Heart left ventricle (tissue), 16 donors: ENCODE measurements at places on chromosomes 11 and 22.

DNA sequence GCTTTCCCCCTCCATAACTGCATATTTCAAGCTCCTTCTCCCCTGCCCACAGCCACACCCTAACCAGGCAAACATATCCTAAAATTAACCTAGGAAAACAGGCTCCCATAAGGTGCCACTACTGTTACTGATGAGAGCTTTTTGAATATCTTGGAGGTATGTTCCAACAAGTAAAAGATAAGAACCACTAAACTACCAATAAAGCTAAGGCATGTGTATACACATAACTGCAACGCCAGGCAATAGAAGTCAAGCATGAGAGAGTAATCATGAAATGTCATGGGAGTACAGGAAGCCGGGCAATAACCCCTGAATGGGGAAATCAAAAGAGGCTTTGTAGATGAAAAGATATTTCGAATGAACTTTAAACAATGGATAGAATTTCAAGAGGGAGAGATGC is 9.3 kb downstream of the MMP13 start:
- no peaks in the 10 kb centered on the region for H3K4me1 ChIP-seq
- H3K27me3 ChIP-seq = no peaks in the 10 kb centered on the region
- H3K4me3 ChIP-seq = no peak overlapping the region
- no peaks in the 10 kb centered on the region for H3K36me3 ChIP-seq
- DNase-seq = no peak
- no peak overlapping the region for H3K27ac ChIP-seq

- no peaks in the 10 kb centered on the region for H3K4me1 ChIP-seq
- no peak for DNase-seq
- no peak overlapping the region for H3K27ac ChIP-seq
- no peak overlapping the region for H3K4me3 ChIP-seq
Measured at GRCh38 chr11:62260261-62260953, 9.6 kb upstream of the SCGB2A2 start.

GRCh38 chr11:34134765-34135164 is 29.3 kb downstream of the NAT10 start:
- H3K4me1 ChIP-seq = peaks cover 7% of the 10 kb centered on the region
- no peaks in the 10 kb centered on the region for H3K36me3 ChIP-seq
- H3K4me3 ChIP-seq = no peak overlapping the region
- H3K27me3 ChIP-seq = no peaks in the 10 kb centered on the region
- no peak for DNase-seq
- H3K27ac ChIP-seq = no peak overlapping the region

DNA sequence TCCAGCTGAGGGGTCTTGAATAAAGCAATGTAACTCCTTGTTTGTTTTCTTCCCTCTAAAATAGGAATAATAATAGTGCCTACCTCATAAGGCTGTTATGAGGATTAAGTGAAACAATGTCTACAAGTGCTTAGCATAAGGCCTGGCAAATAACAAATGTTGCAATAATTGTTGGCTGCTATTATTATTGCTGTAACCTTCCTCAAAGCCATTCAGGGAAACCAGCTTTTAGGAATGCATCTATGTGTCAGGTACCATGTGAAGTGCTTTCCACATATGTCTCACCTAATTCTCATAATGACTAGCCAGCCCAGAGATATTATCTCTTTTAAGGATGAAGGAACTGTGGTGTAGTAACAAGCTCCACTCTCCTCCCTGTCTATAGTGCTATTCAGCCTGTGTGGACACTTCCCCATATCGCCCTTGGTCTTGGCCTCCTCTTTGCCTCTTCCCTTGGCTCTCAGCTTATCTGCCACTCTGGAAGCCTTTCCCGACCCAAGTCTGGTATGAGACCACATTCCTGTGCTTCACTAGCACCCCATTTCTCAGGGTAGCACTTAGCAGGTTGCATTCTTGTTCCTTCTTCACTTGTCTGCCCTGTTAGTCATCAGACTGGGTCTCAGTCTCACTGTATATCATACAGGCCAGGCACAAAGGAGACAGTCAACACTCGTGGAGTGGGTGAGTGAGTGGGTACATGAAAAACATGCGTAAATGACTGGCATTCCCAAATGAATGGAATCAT is 23.8 kb downstream of the CSNK2A3 start:
- peaks cover 5% of the 10 kb centered on the region for H3K36me3 ChIP-seq
- DNase-seq = no peak
- H3K27ac ChIP-seq = no peak overlapping the region
- H3K4me3 ChIP-seq = no peak overlapping the region
- H3K27me3 ChIP-seq = no peaks in the 10 kb centered on the region

- no peaks in the 10 kb centered on the region for H3K27me3 ChIP-seq
- peaks cover 43% of the 10 kb centered on the region for H3K36me3 ChIP-seq
- peak overlapping the region; percentile 96 for H3K27ac ChIP-seq
- peak; percentile 91 for DNase-seq
- H3K4me1 ChIP-seq = peaks cover 51% of the 10 kb centered on the region
- peak overlapping the region; percentile 96 for H3K4me3 ChIP-seq
Measured at GRCh38 chr11:69642913-69643632, 2.1 kb downstream of the CCND1 start.

GRCh38 chr11:34458525-34458924 is 19.8 kb downstream of the CAT start:
- H3K27me3 ChIP-seq = no peaks in the 10 kb centered on the region
- no peak for DNase-seq
- H3K4me1 ChIP-seq = peaks cover 11% of the 10 kb centered on the region

GRCh38 chr11:73760135-73760678 is 667 bp downstream of the RAB6A start:
- peak overlapping the region; percentile 98 for H3K27ac ChIP-seq
- H3K27me3 ChIP-seq = no peaks in the 10 kb centered on the region
- peaks cover 22% of the 10 kb centered on the region for H3K4me1 ChIP-seq
- no peaks in the 10 kb centered on the region for H3K36me3 ChIP-seq
- peak overlapping the region; percentile 99 for H3K4me3 ChIP-seq
- DNase-seq = peak; percentile 64

DNA sequence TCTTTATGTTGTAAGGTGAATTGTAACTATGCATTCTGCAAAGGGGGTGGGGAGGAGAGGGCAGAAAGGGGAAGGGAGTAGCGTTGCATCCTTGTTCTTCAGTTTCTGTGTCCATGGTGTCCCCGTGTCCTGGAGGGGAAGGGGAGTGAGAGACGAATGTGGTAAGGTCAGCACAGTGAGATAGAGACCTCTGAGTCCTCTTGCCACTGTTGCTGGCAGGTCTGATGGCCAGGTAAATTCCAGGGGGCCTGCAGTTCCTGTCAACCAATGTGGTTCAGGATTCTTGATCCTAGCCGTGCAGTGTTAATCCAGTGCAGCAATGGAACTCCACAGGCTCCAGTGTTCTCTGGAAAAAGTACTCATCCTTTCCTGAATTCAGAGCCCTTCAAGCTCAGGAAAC is 14.6 kb upstream of the ADSL start:
- peaks cover 8% of the 10 kb centered on the region for H3K4me1 ChIP-seq
- H3K27me3 ChIP-seq = no peaks in the 10 kb centered on the region
- H3K36me3 ChIP-seq = peaks cover 60% of the 10 kb centered on the region

- no peak overlapping the region for H3K27ac ChIP-seq
- no peaks in the 10 kb centered on the region for H3K4me1 ChIP-seq
- no peak overlapping the region for H3K4me3 ChIP-seq
- H3K36me3 ChIP-seq = no peaks in the 10 kb centered on the region
Measured at GRCh38 chr11:7896009-7896785, 34.9 kb downstream of the OR10A6 start.

- no peaks in the 10 kb centered on the region for H3K4me1 ChIP-seq
- no peak overlapping the region for H3K27ac ChIP-seq
- no peaks in the 10 kb centered on the region for H3K27me3 ChIP-seq
- H3K36me3 ChIP-seq = no peaks in the 10 kb centered on the region
- no peak for DNase-seq
Measured at GRCh38 chr11:70454197-70454767, 56.0 kb downstream of the CTTN start.

DNA sequence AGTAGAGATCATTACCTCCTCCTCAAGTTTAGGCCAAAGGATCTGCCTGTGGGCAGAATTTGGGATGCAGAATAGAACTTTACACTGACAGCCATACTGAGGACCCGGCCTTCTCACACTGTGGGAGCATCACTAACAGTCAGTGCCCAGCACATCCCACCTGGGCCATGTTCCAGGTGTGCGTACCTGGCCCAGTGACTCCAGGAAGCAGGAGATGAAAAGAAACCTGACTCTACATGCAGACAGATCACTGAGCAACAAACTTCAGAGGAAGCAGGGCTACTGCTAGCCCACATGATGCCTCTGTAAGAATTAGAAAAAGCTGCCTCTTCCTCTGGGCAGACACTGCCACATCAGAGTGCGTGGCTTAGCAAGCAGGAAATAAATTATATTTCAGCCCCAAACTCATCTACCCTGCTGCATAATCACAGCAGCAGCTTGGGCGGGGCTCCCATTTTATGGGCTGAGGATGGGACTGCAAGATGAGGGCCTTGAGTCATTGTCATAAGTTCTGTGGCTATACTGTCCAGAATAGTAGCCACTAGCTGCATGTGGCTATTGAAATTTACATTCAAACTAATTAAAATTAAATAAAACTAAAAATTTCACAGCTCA is 6.0 kb upstream of the LMO2 start:
- H3K4me3 ChIP-seq = no peak overlapping the region
- H3K27ac ChIP-seq = no peak overlapping the region
- H3K36me3 ChIP-seq = no peaks in the 10 kb centered on the region
- no peaks in the 10 kb centered on the region for H3K27me3 ChIP-seq
- no peak for DNase-seq
- H3K4me1 ChIP-seq = peaks cover 61% of the 10 kb centered on the region

DNA sequence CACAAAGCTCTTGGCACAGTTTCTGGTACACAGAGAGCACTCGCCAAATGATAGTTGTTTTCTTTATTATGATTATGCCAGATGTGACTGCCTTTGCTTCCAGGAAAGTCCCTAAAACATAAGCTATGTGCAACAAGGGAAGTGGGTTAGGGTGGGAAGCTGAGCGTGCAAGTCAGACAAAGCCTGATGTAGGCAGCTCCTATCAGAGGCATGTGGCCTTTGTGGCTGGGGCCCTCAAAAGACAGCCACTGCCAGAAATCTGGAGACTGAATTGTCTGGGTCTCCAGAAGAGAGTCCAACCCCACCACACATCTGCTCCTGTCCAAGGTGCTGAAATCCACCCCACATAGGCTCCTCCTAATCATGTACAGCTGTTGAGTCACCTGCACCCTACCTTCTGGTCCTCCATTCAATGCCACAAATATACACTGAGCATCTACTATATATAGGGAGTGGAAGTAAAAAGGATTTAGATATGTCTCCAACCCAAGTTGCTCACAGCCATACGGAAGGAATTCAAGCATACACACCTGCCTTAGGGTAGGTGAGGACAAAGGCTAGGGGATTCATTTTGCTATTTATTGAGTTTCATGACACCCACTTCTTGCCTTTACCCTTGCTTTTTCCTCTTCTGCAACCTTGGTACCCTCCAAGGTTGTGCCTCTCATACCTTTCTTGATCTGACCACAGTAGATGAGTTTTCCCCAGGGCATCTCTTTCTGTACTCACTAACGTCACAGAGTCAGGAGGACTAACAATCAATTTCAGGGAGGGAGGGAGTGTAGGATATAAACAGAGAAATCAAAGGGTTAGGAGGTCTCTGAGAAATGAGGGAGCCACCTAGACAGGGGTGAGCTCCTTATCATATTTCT is 12.4 kb downstream of the SEC14L3 start:
- H3K4me3 ChIP-seq = no peak overlapping the region
- H3K4me1 ChIP-seq = no peaks in the 10 kb centered on the region
- H3K27ac ChIP-seq = no peak overlapping the region
- H3K27me3 ChIP-seq = no peaks in the 10 kb centered on the region
- no peak for DNase-seq
- no peaks in the 10 kb centered on the region for H3K36me3 ChIP-seq

DNA sequence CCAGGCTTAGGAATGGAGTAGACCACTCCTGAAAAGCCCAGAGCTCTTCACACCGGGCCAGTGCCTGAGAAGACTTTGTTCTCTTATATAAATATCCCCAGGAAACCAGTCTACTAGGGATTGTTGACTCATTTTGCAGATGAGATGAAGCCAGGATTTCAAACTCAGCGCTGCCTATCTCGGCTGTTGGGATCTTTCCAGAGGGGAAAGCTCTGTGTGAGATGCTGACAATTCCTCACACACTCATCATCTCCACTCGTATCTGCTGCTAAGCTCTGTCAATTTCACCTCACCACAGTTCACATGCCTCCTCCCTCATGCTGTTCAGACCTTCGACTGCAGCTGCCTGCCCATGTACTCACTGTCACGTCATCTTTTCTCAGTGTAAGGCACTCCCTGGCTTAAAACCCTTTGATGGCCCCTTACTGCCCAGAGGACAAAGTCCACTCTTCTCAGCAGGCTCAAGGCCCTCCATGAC is 12.5 kb downstream of the USH1C start:
- H3K4me3 ChIP-seq = no peak overlapping the region
- H3K27ac ChIP-seq = no peak overlapping the region
- peaks cover 3% of the 10 kb centered on the region for H3K4me1 ChIP-seq
- no peak for DNase-seq
- no peaks in the 10 kb centered on the region for H3K36me3 ChIP-seq

- no peak for DNase-seq
- peaks cover under 1% of the 10 kb centered on the region for H3K36me3 ChIP-seq
- H3K4me1 ChIP-seq = no peaks in the 10 kb centered on the region
Measured at GRCh38 chr11:65928667-65929066, 9.4 kb downstream of the DRAP1 start.

- peak overlapping the region; percentile 64 for H3K27ac ChIP-seq
- H3K36me3 ChIP-seq = no peaks in the 10 kb centered on the region
- H3K4me1 ChIP-seq = peaks cover 4% of the 10 kb centered on the region
- peak; percentile 86 for DNase-seq
- no peak overlapping the region for H3K4me3 ChIP-seq
Measured at GRCh38 chr11:117817368-117818040, 7.0 kb downstream of the FXYD2 start.

GRCh38 chr22:30206944-30207343 is 39.6 kb downstream of the LIF start:
- H3K4me3 ChIP-seq = no peak overlapping the region
- no peaks in the 10 kb centered on the region for H3K36me3 ChIP-seq
- no peaks in the 10 kb centered on the region for H3K4me1 ChIP-seq
- no peak overlapping the region for H3K27ac ChIP-seq

GRCh38 chr11:113447621-113448315 is 27.4 kb downstream of the DRD2 start:
- H3K4me3 ChIP-seq = no peak overlapping the region
- no peaks in the 10 kb centered on the region for H3K27me3 ChIP-seq
- H3K4me1 ChIP-seq = no peaks in the 10 kb centered on the region
- H3K36me3 ChIP-seq = no peaks in the 10 kb centered on the region
- DNase-seq = no peak
- no peak overlapping the region for H3K27ac ChIP-seq

DNA sequence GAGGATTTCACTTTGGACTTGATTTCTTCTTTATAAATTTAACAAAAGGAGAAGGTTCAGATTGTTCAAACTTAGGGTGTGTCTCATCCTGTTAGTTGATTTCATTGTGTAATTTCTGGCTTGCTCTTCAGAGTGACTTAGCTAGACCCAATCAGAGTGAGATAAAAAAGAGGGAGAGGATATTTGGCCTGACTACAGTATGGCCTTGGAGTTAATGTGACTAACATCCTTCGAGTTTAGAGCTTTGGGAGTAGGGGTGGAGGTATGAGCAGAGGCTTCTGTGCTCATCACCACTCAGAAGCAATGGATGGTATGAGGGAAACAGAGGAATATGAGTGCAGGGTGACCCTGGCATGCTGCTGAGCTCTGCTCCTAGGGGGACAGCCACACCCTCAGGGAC is 114.2 kb downstream of the ME3 start:
- no peak for DNase-seq
- no peak overlapping the region for H3K4me3 ChIP-seq
- H3K27ac ChIP-seq = peak overlapping the region; percentile 83
- H3K36me3 ChIP-seq = no peaks in the 10 kb centered on the region
- peaks cover 11% of the 10 kb centered on the region for H3K4me1 ChIP-seq

GRCh38 chr11:101030692-101031091 is 98.9 kb downstream of the PGR start:
- DNase-seq = no peak
- no peaks in the 10 kb centered on the region for H3K36me3 ChIP-seq
- no peak overlapping the region for H3K27ac ChIP-seq
